ENCODE measurements at places on chromosomes 2 and 18. TPM values are rescaled to one million over a fixed set of nuclear protein-coding genes. Genes with fewer than 3 reads are reported as not detected.

The RGPD3 gene
- 0.22 TPM for total RNA-seq

The CENPA gene
- total RNA-seq = 12.2 TPM

The DSC2 gene
- not detected for total RNA-seq

The CRYBA2 gene
- not detected for total RNA-seq

The IL37 gene
- total RNA-seq = not detected

The IL36A gene
- not detected for total RNA-seq

The SERPINB7 gene
- total RNA-seq = 33.6 TPM

Data from placental pericyte (primary cell).